ENCODE measurements at places on chromosomes 7 and 10.

GRCh38 chr7:57789130-57789529 is 339.2 kb downstream of the ZNF716 start:
- DNase-seq, result no peak

GRCh38 chr7:99305473-99306260 is 20.0 kb upstream of the ARPC1A start:
- no peak for DNase-seq

DNA sequence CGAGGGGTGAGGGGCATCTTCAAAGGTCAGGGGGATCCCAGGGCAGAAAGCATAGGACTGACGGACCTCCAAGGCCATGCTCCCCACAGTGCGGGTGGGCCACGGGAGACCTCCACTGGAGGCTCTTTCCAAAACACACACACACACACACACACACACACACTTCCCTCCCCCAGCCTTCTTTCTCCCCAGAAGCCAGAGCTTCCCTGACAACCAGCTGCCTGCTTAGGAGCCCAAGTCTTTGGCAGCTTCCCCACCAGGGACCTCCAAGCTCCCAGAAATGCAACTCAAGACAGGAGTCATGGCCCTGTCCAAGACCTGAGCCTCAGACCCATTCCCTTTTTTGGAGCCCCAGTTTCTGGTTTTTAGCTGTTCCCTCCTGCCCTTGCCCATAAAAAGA is 710 bp upstream of the C10orf105 start:
- no peak for DNase-seq

DNA sequence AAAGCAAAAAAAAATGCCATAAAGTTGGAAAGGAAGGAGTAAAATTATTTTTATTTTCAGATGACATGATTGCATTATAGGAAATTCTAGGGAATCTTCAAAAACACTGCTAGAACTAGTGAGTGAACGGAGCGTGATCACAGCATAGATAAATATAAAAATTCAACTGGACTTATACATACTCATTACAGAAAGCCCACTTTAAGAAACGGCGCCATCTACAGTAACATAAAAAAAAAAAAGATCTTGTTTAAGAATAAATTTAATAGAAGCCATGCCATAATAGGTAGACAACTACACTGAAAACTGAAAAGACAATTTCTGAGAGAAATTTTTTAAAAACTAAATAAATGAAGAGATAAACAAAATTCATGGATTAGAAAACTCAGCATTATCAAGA is 623.1 kb upstream of the MGMT start:
- DNase-seq, result no peak

- DNase-seq, result no peak
These were observed 163.1 kb downstream of the CAMK1D start for GRCh38 chr10:12512332-12513002.

- no peak for DNase-seq
These were observed 18.0 kb upstream of the SEM1 start for GRCh38 chr7:96727534-96728088.

DNA sequence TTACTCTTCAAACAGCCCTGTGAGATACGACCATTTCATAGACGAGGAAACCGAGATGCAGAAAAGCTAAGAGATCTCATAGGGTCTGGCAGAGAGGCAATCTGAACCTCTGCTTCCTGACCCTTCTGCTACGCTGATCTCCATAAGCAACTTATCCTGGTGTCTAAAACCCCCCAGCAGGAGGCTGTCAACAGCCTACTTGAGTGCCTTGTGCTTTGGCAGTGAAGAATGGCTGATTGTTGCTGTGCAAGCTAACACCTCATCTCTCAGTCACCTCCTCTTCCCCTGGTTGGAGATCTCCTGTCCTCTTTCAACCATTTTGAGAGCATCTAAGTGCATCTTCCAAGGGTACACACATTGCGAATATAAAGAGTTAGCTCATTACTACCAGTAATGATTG is 86.2 kb downstream of the AOAH start:
- DNase-seq, result no peak

GRCh38 chr10:29869593-29869992 is 189.8 kb downstream of the JCAD start:
- no peak for DNase-seq

DNA sequence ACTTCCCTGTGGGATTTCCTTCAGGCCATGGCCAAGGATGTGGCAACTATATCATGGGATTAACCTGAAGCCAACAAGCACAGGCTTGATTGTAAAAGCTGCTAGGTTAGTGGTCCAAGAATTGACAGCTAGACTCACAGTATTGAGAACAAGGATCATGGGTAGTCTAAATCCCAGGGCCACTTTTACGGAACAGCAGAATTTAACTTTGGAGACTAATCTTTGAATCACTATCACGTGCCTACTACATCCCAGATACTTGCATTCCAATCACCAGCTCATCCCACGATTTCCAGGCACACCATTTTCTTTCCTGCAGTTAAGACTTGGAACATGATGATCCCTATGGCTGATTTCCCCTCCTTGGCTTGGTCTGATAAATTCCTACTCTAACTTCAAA is 65.6 kb upstream of the ADO start:
- no peak for DNase-seq

- no peak for DNase-seq
These were observed 9.3 kb upstream of the SLC25A13 start for GRCh38 chr7:96331233-96331632.

- DNase-seq, result no peak
These were observed 34.5 kb upstream of the LYZL1 start for GRCh38 chr10:29254123-29255046.

DNA sequence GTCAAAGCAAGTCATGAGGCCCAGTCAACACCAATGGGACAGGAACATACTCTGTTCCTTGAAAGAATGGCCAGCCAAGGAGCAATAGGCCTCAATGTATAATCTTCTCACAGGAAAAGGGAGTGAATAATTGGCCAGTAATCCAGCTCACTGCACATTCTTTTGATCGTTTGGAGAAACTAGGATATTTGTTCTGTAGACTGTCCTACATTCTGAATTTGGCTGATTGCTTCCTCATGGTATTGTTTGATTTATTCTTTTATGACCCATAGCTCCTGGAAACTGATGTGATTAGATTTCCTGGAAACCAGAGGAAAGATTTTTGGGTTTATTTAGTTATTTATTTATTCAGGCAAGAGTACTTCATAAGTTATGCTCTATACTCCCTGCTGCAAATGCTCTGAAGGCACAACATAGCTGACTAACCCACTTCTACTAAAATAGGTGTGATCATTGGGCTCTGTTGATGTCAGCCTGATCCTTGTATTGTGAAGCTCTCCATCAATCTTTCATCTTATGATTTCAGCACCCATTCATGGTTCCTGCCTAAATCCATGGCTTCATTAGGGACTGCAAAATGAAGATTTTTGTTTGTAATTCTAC is 745.2 kb downstream of the SUGCT start:
- no peak for DNase-seq

DNA sequence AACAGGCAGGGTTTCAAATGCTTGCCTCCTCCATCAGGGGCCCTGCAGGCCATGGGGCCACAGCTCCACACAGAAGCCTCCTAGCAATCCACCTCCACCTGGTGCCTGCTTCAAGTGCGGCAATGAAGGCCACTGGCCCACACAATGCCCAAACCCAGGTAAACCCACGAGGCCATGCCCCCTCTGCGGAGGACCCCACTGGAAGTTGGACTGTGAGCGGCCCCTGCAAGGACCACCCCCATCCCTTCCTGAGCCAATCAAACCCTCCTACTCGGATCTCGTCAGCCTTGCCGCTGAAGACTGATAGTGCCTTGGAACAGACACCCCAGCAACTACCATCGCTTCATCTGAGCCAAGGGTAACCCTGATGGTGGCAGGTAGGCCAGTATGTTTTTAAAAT is 63.1 kb downstream of the LRRC17 start:
- DNase-seq, result no peak

GRCh38 chr10:111206521-111206920 is 129.7 kb downstream of the ADRA2A start:
- no peak for DNase-seq

- no peak for DNase-seq
These were observed 38.2 kb downstream of the GBX1 start for GRCh38 chr7:151129117-151129959.

DNA sequence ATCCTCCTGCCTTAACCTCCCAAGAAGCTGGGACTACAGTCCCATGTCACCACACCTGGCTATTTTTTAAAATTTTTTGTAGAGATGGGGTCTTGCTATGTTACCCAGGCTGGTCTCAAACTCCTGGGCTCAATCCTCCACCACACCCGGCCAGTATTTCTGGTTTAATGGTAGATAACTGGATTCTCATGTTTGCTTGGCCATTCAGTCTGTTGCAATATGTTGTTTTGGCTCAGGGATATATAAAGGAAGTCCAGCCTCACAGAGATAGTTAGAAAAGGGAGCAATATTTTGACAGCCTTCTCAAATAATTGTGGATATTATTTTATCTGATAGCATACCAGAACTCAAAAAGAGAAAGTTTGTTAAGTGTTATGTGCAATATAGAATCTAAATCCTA is 82.4 kb downstream of the BTAF1 start:
- DNase-seq, result no peak

DNA sequence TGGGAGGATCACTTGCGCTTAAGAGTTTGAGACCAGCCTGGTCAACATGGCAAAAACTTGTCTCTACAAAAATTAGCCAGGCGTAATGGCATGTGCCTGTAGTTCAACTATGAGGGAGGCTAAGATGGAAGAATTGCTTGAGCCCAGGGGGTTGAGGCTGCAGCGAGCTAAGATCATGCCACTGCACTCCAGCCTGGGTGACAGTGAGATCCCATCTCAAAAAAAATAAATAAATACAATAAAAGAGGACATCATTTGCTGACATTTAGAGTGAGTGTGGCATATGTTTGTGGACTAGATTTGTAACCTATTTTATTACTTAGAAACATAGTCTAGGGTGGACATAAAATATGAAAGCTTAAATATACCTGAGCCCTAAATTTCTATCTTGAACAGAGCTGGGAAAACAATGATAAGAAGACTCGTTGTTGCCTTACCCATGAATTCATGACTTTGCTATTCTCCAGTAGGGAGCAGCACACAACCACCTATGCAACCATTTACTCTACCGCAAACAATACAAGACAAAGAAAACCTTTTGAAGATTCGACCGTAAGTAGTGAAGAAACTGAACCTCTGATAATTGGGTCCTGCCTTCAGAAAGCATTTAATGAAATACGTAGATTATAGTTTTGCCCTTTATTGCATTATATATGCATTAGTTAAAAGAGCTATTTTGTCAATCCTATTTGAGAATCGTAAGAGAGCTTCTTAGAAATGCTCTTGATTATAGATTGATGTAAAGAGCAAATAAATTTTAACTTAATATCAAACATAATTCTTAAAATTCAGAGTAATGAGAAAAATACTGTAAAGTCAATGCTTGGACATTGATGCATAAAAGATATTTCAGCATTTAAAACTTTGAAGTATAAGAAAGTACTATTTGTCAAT is 83.5 kb downstream of the GNAT3 start:
- no peak for DNase-seq

DNA sequence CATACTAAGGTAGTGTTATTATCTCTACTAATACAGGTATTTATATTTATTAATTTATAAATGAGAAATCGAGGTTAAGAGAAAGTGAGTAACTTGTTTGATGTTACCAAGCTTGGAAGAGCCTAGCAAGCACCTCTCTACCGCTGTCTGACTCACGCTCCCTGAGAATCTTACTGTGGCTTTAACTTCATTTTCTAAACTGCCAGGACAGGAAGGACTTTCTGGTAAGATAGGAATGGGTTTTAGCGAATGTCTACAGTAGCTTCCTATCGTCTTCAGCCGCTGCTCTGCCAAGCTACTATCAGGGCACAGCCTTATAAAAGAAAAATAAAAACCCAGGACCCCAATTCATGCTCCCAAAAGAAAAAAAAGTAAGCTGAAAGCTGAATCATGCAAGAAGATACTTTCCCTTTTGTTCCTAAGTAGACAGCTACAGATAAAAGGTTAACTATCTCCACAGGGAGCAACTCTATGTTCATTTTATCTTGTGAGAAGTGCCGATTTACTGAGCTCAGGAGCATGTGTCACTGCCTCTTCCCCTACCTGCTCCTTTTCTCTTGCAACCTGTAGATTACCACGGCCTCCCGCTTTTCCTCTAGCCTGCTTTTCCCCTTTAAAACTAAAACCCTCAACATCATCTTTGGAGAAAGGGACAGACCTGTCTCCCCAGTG is 60.2 kb downstream of the THNSL1 start:
- DNase-seq, result no peak

DNA sequence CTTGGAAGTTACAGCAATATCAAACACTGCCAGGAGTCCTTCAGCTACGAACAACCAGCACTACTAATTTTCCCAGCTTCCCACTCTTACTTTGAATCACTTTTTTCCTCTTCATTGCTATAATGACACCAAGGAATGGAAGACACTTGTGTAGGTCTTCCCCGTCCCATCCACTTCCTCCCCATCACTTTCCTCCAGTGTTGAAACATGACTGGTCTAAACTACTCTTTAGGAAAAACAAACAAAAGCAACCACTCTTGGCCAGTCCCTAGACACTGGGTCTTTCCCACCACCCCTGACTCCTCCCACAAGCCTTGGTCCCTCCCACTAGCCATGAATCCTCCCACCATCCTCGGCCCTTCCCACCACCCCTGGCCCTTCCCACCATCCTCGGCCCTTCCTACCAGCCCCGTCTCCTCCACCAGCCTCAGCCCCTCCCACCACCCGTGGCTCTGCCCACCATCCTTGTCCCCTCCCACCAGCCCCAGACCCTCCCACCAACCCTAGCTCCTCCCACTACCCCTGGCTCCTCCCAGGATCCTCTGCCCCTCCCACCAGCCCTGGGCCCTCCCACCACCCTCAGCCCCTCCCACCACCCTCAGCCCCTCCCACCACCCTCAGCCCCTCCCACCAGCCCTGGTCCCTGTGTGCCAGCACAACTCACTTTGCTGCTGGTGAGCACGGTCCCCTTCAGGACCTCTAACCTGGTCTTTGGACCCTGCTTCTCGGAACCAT is 68.5 kb downstream of the CXCL12 start:
- no peak for DNase-seq

DNA sequence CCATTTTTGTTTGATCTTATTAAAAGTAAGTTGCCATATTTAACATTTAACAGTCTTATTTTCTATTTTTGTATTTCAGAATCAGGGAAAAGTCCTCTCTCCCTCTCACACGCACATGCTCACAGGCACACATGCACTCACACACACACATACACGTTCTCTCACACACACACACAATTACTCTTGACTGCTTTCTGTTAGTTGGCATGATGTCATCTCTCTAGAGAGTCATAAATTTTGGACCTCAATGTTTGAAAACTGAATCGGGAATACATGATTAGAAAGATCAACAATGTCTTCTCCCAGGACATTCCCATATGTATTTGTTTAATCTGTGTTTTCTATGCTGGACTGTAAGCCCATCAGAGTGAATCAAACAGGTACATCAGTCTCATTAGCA is 165.7 kb upstream of the AHR start:
- DNase-seq, result no peak
